ENCODE measurements at places on chromosomes 1 and 21.
A peak's percentile ranks its signal among the peaks of the same experiment; 100 is the strongest.

DNA sequence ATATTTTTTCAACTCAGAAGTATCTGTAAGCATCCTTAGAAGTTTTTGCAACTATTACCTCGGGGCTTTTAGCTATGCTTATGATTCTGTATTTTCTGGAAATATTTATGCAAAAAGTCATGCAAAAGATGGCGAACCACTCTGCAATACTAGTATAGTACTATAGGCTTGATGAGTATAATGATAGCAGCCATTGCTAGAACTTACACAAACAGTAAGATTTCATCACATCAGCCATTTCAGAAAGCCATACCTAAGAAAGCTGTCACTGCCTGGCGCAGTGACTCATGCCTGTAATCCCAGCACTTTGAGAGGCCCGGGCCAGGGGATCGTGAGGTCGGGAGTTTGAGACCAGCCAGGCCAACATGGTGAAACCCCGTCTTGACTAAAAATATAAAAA lies 227.1 kb downstream of the LRRC7 start:
- DNase-seq: no peak

DNA sequence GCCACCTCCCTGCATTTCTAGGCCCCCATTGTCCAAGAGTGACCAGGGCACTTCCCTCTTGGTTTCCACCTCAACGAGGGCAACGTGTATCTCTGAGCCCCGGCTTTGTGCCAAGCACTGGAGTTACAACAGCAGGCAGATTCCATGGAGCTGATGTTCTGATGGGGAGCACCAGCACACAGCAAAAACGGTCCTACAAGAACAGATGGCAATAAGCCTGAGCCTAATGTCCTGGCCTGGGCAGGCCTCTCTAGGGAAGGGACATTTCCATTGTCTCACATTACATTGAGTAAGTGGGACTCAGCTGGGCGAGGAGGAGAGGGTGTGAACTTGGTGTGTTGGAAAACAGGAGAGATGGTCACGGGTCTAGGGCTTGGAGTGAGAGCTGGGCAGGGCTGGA lies 27.2 kb upstream of the NPPB start:
- no peak for DNase-seq

GRCh38 chr1:218845589-218845988 lies 328.1 kb upstream of the LYPLAL1 start:
- no peak for DNase-seq

DNA sequence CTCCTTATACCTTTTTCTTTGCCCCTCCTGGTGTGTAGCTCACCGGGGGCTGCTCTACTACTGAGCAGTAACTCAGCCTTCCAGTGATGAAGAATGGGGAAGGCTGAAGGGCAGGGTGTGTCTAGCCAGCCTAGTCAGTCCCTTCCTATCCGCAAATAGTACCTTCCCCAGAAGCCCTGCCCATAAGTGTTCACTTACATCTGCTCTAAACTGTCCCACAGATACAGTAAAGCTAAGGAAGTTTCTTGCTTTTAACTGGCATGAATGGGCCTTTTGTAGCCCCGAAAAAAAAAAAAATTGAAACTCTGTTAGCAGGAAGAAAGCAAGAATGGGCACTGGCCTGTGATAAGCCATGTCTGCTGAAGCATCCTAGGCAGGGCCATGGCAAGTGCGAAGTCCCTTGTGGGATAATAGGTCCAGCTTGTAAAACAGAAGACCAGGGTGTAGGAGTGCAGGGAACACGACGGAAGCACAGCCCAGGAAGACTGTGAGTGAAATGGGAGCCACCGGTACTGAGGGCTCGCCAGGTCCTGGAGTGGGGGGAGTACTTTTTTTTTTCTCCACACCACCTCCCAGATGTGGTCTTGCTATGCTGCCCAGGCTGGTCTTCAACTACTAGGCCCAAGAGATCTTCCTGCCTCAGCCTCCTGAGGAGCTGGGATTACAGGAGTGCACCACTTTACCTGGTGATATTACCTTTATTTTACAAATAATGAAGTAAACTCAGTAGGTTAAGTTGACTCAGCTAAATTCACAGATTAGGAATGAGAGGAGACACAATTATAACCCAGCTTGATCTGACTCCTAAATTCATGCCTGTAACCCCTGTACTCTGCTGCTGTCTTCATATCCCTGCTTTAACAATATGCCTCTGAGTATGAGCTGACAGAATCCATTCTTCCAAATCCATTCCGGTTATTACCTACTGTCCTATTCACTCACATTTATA lies 347.5 kb downstream of the SMYD3 start:
- no peak for DNase-seq

DNA sequence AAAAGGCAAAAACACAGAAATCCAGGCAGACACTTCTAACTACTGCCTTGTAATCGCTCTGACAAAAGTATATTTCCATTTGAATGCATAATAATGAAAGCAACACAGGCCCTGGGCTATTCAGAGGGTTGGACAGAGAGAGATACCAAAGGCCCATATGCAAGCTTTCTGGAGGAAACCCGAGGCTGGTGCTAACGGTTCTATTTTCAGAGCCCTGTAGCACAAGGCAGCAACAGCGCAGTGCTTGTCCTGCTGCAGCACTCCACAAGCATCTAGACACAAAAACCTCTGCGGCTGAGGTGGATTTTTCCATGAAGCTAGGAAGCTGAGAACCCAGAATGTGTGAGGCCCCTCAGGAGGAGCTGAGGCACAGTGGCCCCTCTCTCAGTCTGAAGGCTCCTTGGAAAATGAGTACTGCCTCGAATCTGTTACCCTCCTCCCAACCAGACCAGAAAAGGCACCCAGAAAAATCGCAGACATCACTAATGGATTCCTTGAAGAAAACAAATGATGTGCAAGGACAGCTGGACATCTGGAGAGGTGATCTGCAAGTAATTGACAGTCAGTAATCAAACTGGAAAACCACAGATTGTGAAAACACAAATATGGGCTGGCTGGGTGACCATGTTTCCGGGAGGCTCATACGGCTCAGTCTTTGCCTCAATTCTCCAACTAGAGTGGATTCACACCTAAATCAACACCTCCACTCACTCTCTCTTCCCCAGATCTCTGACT lies 54.0 kb downstream of the COLGALT2 start:
- no peak for DNase-seq

- no peak for DNase-seq
Measured at GRCh38 chr1:243267914-243268653, 12.2 kb downstream of the SDCCAG8 start.

GRCh38 chr1:232962761-232963745 lies 12.6 kb downstream of the NTPCR start:
- DNase-seq: no peak

GRCh38 chr21:46063227-46063626 lies 34.7 kb upstream of the COL6A2 start:
- DNase-seq: no peak

GRCh38 chr1:168410464-168410863 lies 129.8 kb downstream of the TBX19 start:
- no peak for DNase-seq

DNA sequence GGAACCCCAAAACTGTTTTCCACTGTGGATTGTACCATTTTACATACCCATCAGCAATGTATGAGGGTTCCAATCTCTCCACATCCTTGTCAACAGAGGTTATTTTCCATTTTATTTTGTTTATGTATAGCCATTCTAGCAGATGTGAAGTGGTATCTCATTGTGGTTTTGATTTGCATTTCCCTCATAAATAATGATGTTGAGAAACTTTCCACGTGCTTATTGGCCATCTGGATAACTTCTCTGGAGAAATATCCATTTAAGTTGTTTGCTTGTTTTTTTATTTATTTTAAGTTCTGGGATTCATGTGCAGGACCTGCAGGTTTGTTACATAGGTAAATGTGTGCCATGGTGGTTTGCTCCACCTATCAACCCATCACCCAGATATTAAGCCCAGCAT lies 280.2 kb upstream of the USP25 start:
- DNase-seq: no peak

DNA sequence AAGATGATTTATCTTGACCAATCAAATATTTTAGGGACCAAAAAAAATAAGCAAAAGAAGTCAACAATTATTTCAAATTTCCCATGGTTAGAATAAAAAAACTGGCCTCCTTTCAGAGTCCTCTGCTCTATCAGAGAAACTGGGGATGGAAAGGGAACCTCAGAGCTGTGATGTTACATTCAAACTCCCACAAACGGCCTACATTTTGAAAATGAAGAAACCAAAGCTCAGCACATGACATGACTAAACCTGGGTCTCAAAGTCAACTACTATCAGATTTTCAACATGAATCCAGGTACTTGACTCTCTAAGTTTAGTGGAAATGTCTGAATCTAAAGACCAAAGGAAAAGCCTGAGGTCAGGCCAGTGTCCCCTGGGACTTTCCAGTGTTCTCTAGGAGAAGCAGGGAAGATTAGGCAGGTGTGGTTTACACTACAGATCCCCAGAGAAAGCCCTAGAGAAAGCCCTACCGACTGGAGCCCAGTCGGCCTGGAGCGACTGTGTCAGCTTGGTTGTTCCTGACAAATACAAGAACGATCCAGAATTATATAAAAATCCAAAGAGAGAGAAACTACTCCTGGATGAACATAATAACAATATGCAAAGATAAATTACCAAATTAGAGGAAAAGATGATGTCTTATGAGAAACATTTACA lies 24.8 kb downstream of the JAK1 start:
- no peak for DNase-seq

GRCh38 chr1:147919896-147920295 lies 8.3 kb upstream of the GPR89B start:
- no peak for DNase-seq

GRCh38 chr1:186420311-186420710 lies 40.6 kb downstream of the PDC start:
- no peak for DNase-seq

DNA sequence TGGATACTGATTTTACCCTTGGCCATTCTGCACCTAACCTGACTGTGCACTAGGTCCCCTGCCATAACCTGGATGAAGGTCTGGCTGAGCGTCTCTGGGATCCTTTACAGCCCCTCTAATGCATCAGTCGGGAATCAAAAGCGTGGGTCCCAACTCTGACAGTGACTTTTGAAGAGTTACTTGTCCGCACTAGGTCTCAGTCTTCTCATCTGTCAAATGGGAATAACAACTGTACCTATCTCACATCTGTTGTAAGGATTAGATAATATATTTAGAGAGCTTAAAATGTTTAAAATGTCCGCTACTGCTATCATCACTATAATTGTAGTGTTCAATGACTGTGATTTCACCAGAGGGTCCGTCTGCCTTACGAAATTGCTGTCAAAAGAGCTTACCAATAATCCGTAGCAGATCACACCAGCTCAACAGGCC lies 746 bp downstream of the TADA1 start:
- no peak for DNase-seq

DNA sequence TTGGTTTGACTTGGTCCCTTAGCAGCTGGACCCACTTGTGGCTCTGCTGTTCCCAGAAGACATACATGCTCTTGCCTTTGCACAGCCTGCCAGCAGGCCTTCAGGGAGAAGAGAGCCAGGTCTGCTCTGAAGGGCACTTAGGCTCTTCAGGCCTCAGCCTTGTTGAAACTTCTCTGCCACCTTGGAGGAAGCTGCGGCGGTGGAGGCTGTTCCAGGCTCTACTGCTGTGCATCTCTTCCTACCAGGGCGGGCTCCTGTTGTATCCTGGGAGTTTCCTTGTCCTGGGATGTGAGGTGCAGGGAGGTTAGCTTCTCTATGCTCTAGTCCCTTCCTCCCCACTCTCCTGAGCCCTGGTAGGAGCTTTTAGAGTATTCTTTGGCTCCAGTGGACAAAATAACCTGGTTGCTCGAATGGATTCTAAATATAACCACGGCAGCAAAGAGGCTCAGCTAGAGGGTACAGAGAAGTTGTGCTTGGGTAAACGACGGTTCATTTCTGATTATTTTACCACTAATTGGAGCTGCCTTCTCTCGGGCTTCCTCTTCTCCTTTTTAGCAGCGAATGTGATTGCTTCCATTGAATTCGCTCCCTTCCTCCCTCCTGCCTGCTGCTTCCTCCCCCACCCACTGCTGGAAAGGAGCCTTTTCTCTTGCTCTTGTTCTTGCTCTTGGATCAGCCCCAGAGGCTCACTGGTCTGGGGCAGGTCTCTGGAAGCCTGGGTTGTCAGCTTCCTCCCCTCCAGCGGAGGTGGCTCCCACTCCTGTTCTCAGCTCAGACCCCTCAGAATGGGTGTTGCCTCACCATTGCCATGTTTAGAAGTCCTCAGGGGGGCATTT lies 126.6 kb upstream of the CACNA1E start:
- DNase-seq: no peak

GRCh38 chr1:181112071-181112929 lies 23.8 kb downstream of the IER5 start:
- DNase-seq: no peak

GRCh38 chr1:183450093-183450492 lies 22.2 kb upstream of the SMG7 start:
- DNase-seq: no peak

DNA sequence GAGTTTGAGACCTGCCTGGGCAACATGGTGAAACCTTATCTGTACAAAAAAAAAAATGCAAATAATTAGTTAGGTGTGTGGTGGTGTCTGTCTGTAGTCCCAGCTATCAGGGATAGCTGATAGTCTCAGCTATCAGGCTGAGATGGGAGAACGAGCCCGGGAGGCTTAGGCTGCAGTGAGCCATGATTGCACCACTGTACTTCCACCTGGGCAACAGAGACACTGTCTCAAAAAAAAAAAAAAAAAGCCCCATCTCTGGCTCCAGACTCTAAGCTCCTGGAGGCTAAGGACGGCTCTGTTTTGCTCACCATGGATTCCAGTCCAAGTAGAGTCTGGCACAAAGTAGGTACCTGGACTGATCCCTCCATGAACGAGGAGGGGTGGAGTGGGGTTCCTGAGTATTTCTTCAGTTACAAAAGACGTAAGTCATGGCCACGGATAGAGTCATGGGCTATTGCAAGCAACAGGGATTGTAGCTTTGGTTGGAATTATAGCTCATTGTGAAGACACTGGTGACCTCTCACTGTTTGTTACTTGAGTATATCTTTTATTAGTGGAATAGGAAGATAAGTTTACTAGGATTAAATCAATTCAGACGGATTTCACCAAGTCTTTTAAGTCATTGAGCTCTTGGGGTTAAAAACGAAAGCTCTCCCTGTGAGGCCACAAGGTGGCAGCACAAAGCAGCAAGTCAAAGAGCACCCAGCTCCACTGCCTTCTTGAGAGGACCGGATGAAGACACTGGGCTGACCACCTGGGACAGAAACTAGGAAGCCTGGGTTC lies 35.6 kb upstream of the TMEM61 start:
- DNase-seq: peak; percentile 82

GRCh38 chr1:61017651-61018050 lies 64.7 kb upstream of the NFIA start:
- DNase-seq: no peak

DNA sequence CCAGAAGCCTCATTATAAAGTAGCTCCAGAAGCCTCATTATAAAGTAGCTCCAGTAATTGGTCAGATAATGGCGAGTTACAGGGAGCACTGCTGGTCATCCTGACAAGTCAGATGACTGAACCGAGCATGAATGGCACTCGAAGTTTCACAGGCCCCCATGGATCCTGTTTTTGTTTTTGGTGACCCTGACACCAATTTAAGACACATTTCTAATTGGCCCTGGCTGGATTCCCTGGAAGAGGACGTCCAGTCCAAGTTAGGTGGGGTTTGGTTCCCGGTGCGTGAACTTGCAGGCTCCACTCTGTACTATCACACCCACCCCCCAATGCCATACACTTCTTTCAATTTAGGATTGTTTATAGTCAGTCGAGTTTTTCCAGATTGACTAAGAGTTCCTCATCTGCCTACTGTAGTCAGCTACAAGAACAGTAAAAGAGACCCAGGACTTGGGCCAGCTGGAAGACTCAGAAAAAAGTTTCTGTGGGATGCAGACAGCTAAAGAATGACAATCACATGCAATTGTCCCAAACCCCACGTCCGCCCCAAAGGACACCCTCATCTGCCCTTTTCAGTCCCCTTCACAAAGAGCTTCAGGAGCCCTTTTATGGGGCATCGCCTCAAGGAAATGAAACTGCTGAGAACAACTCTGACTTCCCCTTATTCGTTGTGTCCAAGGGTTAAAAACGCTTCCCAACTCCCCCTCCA lies 2.7 kb downstream of the DHRS3 start:
- no peak for DNase-seq

All from NCI-H2081 (cell line).